ENCODE measurements at places on chromosomes 12 and 14.

DNA sequence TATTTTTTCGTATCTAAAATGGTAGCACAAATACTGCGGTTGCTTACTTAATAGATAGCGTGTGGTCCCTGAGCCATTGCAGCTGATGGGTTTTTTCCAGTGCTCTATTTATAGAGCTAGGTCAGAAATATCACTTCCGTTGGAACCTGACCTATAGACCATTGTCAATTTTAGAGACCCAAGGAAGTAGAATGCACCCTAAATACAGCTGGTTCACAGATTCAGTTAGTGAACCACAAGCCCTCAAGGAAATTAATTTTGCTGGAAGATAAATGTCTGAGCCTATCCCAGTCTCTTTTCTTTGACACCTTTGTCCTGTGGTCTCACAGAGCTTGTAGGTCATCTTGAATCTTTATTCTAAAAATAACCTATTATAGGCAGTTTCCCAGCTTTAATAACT, 391.0 kb downstream of the ZFP36L1 start:
- DNase-seq, result peak; percentile 31

DNA sequence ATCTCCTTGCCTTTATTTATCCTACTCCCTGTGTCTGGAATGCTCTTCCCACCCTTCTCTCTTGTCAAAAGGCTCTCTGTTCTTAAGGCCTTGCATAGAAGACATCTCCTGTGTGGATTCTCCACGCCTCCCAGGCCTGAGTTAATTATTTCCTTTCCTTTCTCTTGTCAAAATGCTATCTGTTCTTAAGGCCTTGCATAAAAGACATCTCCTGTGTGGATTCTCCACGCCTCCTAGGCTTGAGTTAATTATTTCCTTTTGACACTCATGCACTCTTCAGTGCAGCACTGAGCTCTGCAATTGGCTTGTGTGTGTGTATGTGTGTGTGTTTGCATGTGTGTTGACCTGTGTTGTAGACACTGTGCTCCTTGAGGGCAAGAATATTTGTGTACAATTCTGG, 52.1 kb upstream of the DCD start:
- no peak for DNase-seq

DNA sequence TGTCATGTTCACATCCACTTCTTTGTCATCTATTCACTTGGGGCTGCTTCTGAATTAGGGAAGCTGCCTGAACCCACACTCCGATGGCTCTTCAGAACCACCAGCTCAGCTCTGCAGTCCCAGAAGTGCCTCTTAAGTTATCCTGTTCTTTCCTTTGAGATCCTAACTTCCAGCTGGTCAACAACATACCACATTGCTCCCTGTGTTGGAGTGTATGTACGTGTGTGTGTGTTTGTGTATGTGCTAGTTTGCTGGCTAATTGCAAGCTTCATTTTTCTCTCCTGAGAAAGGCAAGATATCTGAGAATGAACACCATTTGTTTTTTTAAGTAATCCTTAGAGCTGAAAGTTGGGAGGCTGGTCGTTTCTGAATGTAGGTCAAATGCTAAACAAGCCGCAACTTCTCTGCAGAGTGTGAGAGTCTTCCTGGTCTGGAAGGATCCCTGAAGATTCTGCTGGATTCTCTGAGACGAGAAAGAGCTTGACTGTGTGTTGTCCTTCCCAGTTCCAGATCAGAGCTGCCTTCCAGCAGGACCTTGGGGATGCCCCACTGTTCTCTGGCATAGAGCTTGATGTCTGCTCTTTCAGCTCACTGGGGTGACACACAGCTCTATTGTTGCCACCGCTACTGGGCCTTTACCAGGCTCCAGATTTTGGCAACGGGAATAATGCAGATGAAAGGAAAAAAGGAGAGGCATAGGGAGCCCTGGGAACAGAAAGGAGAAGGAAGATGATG, 839 bp downstream of the GSG1 start:
- DNase-seq, result no peak

- no peak for DNase-seq
Measured at GRCh38 chr12:24839268-24839791, 109.6 kb downstream of the BCAT1 start.

GRCh38 chr14:76922092-76922491, 95.9 kb downstream of the LRRC74A start:
- no peak for DNase-seq

All from GM12891 (cell line).